Fibroblast of skin of right biceps (primary cell): ENCODE measurements at places on chromosomes 6 and 20.

- no peak for DNase-seq
These were observed 999.1 kb upstream of the FLRT3 start for GRCh38 chr20:15336536-15336935.

- peak; percentile 58 for DNase-seq
These were observed 30.6 kb downstream of the REPS1 start for GRCh38 chr6:138957484-138957883.

- DNase-seq: no peak
These were observed 178.4 kb upstream of the ZNF184 start for GRCh38 chr6:27651371-27651732.

DNA sequence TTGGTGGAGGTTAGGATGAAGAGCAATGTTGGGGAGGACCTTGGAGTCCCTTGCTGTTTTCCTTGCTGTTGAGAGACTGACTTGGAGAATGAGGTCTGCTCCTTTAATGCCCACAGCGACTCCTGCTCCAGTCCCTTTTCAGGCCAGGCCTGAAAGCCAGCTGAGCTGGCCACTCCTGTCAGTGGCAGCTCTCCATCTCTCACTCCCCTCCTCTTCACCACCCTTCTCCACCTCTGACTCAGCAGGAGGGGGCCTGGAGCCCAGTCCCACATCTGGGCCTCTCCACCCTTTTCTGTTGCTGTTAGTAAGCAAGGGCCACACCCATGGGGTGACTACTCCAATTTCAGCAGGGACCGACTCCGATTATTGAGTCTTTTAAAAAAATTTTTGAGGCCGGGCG is 2.2 kb downstream of the SNX21 start:
- DNase-seq: peak; percentile 34

- peak; percentile 40 for DNase-seq
These were observed 612 bp downstream of the ADAT2 start for GRCh38 chr6:143449714-143450452.

- no peak for DNase-seq
These were observed 289.9 kb upstream of the TSHZ2 start for GRCh38 chr20:52682237-52682636.
